Myocyte (in vitro differentiated cells): ENCODE measurements at places on chromosomes 3 and 15.

- peak; percentile 36 for DNase-seq
Measured at GRCh38 chr3:53195602-53196574, 34.9 kb downstream of the PRKCD start.

GRCh38 chr15:39553947-39554693 is 26.8 kb upstream of the THBS1 start:
- peak; percentile 29 for DNase-seq

DNA sequence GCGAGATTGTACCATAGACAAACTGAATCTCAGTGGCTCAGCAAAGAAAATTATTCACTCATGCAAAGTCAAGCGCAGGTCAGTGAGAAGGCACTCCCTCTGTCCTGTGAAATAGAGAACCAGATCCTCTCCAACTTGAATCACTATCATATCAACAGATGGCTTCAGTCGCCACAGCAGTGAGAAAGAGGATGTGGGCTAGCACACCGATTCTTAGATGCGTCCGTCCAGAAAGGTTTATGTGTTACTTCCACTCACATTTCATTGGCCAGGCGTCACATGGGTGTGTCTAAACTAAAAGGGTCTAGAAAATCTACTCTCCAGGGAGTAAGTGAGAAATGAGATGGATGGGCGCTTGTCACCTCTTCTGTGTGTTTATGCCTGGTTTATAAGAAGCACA is 141.6 kb upstream of the KBTBD8 start:
- no peak for DNase-seq

DNA sequence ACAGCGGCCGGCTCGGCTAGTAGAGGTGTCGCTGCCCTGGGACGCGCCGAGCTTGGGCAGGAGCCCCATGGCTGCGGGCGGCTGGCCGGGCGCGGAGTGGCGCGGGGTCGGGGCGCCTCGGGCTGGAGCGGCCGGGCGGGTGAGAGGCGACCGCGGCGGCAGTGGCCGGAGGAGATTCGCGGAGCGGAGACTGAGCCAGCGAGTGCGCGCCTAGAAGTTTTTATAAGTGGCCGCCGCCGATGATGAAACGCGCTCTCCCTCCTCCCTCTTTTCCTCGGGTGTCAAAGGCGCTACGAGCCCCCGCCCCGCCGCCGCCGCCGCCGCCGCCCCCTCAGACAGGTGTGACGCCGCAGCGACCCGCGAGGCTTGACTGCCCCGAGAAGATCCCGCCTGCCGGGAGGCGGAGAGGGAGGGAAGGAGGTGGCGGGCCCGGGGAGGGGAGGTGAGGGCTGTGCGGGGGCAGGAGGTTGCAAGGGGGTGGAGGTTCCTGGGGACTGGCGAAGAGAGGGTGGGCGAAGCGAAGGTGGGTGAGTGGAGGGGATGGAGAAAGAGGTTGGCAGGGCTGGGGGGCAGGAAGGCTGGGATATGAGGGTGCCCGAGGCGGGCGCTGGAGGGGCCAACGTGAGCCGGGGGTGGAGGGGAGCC is at the start of gene SLCO2A1:
SLCO2A1 (minus strand) TSS at position 192 of the 645 bp plus-strand sequence; CDS start at position 69, 123 bp downstream.
- DNase-seq: peak; percentile 17

DNA sequence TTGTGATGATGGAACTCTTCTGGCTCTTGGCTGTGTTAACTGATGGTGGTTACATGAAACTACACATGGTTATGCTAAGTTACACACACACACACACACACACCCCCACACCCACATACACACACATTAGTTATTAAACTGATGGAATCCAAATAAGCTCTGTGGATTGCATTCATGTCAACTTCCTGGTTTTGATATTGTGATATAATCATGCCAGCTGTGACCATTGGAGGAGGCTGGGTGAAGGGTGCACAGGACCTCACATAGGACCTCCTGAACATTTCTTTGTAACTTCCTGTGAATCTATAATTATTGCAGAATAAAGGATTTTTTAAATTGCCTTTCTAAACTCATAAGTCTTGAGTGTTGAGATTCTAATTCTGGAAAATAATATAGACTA is 58.9 kb upstream of the LIMD1 start:
- DNase-seq: no peak

DNA sequence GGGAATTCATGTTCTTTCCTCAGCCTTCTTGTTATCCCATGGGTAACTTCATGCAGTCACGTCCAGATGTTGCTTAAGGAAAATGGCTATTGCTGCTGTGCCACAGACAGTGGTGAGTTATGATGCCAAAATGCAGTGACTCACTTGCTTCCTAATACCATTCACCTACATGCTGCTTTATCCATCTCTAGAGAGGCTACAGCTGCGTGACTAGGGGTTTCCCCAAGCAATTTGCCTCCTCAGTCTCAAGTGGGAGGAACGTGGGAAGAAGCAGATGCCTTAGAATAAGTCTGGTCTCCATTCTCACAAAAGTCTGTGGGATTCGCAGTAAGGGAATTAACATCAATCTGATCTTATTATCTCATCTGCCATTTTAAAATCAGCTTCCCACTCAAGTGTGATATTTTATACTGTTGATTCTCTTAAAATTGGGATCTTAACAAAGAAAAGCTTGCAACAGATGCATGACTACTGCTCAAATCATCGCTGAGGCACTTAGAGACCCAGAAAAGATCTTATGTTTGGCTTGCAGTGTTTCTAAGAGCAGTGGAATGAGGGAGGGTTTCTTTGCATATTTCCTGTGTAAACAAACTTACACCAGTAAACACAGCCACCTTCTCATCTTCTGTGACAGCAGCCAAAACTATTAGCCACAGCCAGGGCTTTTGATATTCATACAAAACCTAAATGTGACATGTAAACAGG is 62.0 kb upstream of the ACP3 start:
- peak; percentile 50 for DNase-seq
